ENCODE measurements at places on chromosomes 2 and 18. TPM values are rescaled to one million over a fixed set of nuclear protein-coding genes. Genes with fewer than 3 reads are reported as not detected.

PROM2 gene
- 0.20 TPM for total RNA-seq

UGT1A6 gene
- not detected for total RNA-seq

METTL8 gene
- 15.3 TPM for total RNA-seq

SEH1L gene
- 69.0 TPM for total RNA-seq

ACAA2 gene
- total RNA-seq, result 28.4 TPM

CNNM4 gene
- total RNA-seq, result 4.4 TPM
